ENCODE measurements at places on chromosomes 5 and 9.
A peak's percentile ranks its signal among the peaks of the same experiment; 100 is the strongest.

- DNase-seq = no peak
Observed at GRCh38 chr5:179865491-179866240, 7.0 kb upstream of the MRNIP start.

DNA sequence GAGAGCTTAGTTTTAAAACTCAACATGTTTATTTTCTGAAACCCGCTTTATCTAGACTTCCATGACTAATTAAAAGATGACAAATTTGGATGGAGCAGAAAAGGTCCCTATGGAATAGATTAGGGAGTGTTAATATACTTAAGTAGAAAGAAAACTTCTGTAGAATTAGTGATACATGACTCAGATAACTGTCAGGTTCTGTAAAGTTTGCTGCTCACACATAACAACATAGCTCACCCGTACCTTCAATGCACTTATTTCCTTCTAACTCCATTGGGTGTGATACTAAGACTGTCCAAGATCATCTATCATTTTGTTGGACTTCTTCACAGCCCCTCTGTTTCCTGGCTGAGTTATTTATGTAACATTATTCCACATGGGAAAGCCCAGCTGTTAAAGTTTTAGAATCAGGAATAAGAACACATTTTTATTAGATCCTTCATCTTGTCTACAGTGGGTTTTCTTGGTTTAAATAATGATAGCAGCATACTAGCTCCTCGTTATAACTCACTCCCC, 27.8 kb downstream of the TMEM167A start:
- no peak for DNase-seq

DNA sequence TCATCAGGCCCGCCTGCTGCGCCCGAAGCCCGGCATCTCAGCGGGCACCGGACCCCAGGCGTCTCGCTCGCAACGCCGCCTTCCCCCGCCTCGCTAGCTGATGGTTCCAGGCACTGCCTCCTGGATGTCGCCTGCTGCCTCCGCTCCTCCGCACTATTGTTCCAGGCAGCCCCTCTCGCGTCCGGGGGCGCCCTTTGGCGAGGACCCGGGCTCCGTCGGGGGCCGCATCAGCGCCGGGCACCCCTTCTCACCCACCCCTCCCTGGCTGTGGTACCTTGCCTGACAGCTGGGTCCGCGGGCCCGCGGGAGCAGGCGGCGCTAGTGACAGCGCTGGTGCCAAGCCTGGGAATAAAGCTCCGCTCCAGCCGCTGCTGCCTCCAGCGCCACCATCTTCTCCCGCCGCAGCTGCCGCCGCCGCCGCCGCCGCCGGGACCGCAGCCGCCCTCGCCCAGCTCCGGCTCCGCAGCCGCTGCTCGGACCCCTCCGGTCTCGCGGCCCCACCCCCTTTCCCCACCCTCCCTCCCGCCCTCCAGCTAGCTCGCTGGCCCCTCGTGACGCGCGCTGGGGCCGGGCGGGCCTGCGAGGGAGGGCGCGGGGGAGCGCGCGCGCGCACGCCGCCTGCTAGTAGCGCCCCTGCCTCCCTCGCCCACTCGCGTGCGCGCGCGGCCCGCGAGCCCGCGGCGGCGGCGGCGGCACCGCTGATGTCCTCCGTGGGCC, at the start of gene APBA1:
TSS of gene APBA1 (minus strand) at position 493 of the 717 bp plus-strand sequence.
- DNase-seq = peak; percentile 25

GRCh38 chr5:73826301-73827105, 200.5 kb downstream of the ARHGEF28 start:
- no peak for DNase-seq

- DNase-seq = no peak
Observed at GRCh38 chr9:117722108-117722761, 18.0 kb downstream of the TLR4 start.

DNA sequence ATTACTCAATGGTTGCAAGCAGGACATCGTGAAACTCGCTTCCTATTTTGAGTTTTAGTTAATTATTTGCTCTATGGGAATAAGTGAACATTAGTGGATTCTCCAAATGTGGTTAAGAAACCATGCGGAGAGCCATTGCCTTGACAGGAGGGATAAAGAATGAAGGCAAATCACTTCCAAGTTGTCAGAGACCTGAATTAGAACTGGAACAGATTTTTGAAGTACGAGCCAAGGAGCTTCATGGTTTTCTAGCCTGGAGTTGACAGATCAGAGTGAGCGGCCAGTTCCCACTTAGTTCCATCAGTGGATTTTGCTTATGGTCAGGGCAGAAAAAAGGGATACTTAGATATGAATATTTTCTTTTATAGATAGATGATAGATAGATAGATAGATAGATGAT, 171.4 kb upstream of the CDH10 start:
- no peak for DNase-seq

DNA sequence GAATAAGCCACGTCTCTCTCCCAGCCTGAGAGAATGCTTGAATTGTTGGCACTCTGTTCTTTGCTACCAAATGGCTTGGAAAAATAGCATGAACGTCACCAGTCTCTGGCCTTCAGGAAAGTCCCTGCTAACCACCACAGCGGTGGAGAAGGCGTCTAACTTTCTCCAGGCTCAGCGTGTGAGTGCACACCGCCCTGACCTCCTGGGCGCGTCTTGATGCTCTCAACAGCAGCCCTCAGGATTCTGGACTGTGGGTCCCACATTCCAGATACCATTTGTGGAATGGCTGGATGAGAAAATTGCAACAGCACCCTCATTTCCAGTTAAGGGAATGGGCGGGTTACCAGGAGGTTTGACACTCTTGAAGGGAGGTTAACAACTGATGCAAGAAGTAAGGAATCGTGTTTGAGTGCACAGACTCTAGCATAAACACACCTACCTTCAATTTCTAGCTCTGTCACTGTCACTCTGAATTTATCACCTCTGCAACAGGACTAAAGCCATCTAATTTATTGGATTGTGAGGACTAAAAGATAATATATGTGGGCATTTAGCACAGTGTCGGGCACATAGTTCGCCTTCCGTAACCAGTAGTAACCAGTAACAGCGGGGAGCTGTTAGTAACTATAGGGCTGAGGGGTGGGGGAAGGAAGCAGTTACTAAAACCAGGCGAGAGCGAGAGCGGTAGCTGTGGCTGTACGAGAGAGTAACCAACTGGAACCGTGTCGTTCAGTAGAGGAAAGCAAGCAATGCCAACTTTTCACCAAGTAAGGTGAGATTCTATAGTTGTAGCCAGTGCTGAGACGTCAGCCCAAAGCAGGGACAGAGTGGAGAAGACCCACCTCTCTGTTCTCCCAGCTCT, 807 bp upstream of the PLGRKT start:
- no peak for DNase-seq

- no peak for DNase-seq
Observed at GRCh38 chr5:121138495-121138907, 674.4 kb downstream of the PRR16 start.

DNA sequence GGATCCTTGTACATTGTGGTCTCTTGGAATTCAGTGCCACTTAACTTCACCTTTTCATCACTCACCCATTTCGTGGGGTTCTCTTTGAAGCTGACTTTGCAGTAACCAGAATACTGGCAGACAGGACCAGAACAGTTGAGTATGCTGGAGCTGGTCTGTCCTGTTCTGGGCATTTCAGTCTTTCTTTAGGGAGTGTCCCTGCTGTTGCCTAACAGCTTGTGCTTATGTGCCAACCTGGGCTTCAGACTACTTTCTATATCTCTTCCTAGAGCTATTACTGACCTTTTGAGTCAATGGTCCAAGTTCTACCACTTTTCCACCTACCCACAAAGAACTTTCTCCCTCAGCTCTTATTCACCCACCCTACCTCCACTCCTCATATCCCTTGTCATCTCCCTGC, 10.0 kb upstream of the INSL6 start:
- no peak for DNase-seq

DNA sequence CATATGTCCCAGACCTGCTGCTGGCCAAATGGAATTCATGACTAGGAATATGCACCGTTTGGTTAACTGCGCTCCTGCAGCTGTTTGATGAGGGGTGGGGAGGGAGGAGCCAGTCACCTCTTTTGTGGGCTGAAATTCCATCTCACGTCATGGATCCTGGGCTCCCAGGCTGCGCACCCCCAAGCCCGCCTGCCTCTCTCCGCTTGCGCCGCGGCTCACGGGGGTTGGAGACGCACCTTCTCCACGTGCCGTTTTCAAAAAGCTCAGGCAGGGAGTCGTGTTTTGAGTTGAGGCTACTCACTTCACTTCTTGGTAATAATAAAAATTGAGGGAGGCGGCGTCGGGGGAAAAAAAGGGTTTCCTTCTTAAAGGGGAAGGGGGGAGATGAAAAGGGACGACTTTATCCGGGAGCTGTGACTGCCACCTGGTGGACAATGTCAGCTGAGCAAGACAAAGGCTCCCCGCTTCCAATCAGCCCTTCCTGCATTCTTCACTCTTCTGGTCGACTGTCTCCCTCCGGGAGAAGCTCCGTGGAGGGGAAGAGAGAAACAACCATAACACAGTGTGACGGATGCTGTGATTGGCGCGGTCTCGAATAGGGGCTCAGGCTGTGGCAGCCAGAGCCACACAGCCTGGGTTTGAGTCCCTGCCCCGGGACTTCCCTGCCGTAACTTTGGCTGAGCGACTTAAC, 15.9 kb upstream of the C5orf47 start:
- peak; percentile 57 for DNase-seq

GRCh38 chr5:15717001-15717400, 217.0 kb downstream of the FBXL7 start:
- no peak for DNase-seq

DNA sequence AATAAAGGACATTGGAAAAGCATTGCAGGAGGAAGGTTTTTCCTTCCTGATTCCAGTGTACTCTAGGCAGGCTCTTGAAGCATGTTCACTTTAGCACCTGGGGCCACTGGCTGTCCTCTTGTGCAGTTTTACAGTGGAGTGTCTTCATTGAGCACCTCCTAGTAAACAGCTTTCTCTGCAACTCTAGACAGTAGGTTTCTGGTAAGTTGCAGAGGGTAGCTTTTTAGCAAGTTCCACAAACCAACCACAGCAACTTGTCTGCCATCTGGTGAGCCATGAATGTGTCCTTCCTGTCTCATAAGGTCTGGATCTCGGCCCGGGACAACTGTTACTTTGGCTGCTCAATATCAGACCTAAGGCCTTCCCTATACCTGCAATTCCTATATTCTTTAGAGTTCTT, 488.0 kb downstream of the MAN2A1 start:
- no peak for DNase-seq

- DNase-seq = no peak
Observed at GRCh38 chr5:135395866-135396265, 3.2 kb downstream of the MACROH2A1 start.

- DNase-seq = no peak
Observed at GRCh38 chr9:108642871-108643270, 212.9 kb downstream of the ACTL7B start.

GRCh38 chr5:66906021-66906420, 290.6 kb downstream of the CD180 start:
- no peak for DNase-seq

DNA sequence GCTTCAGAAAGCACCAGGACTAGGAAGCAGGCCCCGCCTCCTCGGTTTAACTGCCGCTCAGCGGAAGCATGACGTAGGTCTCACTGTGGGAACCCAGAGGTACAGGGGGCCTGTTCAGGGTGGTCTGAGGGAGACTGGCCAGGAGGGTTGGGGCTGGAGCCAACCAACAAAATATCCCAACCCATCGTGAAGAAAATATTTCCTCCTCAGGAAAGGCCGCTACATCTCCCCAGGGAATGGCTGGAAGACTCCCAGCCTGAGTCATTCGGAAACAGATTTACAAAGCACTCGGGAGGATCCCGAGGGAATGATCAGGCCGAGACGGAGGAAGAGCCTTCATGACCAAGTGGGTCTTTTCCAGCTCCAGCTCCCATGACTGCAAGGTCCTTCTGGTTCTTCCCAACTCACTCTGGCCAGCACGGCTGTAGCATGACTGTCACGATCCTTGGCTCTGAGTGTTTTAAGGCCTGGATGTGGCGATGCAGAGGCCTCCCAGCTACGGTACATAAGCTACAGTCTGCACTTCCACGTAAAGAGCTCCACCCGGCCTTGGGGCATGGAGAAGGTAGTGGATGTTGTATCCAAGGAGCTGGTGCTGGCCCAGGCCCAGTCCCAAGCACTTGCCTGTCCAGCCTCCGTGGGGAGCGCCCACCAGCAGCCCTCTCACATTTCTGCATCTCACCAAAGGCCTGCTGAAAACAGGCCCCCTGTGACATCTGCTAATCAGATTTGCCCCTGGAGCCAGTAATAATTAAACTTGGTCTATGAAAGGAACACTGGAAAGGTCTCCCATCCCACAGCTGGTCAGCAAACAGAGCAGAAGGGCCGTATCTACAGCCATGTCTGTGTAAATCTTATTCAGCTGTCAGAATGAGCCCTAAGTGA, 100.6 kb downstream of the LHFPL2 start:
- no peak for DNase-seq

GRCh38 chr9:131203431-131204218, 72.7 kb downstream of the FAM78A start:
- no peak for DNase-seq

DNA sequence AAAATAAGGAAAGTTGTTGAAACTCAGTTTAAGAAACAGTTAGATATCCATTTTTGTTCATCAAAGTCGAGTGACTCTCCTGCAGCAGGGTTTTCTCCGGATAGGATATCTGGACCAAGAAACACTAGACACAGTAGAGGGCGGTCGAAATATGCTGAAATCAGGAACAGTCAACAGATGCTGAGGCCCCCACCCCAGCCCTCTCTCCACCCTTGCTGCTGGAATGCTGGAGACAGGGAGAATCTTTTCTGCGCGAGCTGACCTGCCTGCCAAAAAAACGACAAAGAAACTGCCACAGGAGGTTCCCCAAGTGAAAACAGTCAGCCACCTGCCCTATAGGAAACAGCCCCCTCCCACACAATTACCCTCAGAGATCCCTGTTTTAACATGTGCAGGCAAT, 4.3 kb upstream of the IL13 start:
- DNase-seq = no peak

- DNase-seq = no peak
Observed at GRCh38 chr5:72063219-72063819, 44.0 kb upstream of the MAP1B start.

DNA sequence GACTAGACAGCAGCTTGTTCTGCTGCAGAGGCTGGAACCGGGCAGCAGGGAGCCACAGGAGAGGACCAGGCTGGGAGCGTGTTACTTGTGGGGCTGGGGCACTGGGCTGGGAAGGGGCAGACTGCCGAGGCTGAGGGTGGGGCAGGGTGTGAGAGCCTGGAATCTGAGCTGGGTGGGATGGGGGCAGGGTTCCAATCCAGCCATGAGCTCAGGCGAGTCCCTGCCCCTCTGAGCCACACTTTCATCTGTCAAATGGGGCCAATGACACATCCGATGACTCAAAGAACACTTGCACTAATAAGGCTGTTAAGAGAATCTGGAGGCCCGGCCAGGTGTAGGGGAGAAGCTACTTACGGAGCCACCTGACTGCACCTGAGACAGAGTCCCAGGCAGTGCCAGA, 18.7 kb upstream of the WDR38 start:
- DNase-seq = no peak

GRCh38 chr5:1517838-1518237, 5.9 kb downstream of the LPCAT1 start:
- DNase-seq = no peak

GRCh38 chr9:111176511-111176910, 138.2 kb upstream of the LPAR1 start:
- DNase-seq = no peak

DNA sequence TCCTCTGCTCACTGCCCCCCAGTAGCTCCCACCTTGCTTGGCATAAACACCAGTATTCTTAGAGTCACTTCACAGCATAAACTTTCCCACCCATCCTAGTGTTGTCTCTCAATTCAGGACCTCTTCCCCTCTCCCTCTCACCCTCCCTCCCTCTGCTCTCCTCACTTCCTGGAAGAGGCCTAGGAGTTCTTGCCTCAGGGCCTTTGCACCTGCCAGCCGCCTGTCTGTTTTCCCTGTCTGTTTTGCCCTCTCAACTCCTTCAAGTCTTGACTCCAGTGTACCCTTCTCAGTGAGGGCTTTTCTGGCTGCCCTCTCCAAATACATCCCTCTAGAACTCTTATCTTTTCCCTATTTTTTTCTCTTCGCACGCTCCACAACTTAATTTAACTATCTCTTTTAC, 86.2 kb downstream of the ENTREP1 start:
- DNase-seq = no peak

Data from activated CD4-positive, alpha-beta T cell treated with anti-CD3 and anti-CD28 coated beads for 24 hours (primary cell).